ENCODE measurements at places on chromosomes 4 and X.

GRCh38 chrX:130426531-130426930 is 24.7 kb downstream of the RBMX2 start:
- DNase-seq = no peak

DNA sequence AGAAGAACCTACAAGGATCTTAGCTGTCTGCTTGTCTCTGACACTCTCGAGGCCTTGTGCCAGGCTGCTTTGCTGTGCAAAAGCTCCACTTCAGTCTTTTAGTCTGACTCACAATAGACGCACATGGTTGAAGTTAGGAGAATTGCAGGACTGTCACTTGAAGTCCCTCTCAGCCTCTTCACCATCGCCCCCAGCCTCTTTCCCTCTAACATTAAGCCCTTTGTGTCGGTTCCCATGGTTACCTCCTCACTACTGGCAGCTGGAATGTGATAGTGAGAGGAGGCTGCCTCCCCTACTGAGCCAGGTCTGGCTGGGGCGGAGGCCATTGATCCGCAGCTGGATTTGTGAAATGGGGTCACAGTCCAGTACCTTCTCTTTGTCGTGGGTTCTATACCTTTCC is 201.8 kb downstream of the SOWAHB start:
- DNase-seq = no peak

DNA sequence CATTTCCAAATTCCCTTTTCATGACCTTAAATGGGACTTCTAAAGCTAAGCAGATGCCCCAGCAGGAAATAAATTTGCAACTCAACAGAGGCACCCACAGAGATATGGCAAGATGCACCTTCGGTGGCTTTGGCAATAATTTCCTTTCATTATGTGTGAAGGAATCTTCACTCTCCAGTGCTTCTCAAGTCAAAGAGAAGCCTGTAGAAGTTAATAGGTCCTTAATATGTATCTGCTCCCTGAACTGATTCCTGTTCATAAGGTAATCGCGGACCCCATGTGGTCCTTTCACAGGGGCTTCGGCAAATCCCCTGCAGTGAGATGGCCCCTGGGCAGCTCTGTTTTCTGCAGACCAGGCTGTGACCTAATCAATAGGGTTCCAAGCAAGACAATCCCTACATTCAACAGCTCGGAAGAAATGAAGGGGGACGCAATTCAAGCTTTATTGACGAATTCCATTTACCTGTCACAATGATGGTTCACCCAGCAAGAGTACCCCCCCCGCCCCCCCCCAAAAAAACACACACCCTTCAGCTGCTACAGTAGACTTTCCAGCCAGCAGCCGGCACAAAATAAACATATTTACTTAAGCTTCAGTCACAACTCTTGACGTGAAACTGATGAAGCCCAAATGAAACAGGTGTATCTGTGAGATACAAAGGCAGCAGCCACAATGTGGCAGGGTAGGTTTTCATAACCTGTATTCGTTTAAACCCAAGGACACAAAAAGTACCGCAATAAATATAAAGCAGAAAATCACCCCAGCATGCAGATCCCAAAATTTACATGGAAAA is 35.3 kb downstream of the FAT1 start:
- no peak for DNase-seq

GRCh38 chrX:12771445-12772069 is 19.7 kb upstream of the PRPS2 start:
- peak; percentile 67 for DNase-seq

DNA sequence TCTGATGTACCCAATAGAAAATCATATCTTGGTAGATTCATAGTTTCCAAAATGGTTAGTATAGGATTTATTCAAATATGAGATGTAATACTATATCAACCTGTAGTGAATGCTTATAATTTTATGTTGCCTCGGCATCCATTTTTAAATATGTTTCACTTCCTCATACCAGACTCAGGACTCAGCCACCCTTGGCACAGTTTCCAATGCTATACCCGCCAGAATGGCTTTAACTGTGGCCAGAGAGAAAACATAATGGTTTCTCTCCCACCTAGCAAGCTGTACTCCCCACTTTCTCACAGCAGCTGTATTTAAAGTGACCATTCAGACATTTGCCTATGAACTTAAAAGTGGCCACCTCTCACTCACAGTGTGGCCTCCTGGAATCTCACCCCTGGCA is 466.6 kb upstream of the PABPC4L start:
- no peak for DNase-seq

GRCh38 chr4:80434238-80434637 is 98.7 kb downstream of the CFAP299 start:
- DNase-seq = no peak

DNA sequence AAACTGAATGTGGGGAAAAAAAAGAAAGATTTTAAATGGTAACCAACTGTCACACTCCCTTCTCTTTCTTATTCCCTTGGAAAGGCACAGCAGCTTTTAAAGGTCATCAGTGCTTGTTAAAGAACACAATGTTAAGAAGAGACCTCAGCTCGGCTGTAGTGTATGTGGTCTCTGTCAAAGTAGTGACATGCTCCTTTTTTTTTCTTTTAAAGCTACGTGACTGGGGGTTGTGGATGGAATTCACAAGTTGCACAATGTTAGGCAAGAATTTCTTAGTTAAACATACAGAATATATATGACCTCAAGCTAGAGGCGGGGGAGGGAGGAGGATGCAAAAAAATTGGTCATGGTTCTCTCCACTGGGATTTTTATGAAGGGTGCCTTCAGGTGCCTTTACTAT is 45.6 kb downstream of the OCRL start:
- DNase-seq = no peak

GRCh38 chr4:182809417-182810102 is 107.6 kb downstream of the DCTD start:
- peak; percentile 34 for DNase-seq

- DNase-seq = no peak
Measured at GRCh38 chr4:169377367-169377766, 106.6 kb upstream of the SH3RF1 start.

GRCh38 chrX:39563178-39563577 is 534.6 kb downstream of the BCOR start:
- no peak for DNase-seq

DNA sequence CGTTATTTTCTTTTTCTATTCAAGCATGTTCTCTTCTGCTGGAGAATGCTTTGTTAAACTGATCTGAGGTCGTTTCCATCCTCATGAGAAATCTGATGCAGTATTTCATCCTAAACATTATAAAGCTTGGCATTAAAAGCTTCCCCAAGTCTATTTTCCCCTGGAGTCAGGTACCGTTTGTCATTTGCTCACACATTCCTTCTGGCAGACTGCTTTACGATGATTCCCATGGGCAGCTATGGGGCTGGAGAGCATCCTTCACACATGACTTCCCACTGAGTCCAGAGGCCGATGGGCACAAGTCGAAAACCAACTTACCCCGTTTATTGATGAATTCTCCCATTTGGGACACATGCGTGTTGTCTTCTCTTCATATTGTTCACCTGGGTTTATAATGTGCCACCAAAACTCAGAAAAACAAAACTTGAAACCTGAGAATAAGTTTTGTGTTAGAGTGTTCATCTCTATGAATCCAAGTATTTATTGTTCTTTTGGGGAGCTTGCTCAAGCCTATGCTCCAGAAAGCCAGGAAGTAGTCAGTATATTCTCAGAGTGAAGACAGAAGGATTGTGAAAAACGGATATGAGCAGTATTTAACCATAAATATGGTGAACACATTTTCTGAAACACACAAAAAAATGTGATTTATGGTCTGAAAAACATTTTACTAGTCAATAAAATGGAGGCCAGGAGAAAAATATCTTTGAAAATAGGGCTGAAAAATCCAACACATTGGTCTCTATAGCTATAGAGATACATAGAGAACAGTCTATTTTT is 298.8 kb upstream of the NOCT start:
- no peak for DNase-seq

GRCh38 chr4:109989618-109990017 is 76.9 kb downstream of the EGF start:
- no peak for DNase-seq

DNA sequence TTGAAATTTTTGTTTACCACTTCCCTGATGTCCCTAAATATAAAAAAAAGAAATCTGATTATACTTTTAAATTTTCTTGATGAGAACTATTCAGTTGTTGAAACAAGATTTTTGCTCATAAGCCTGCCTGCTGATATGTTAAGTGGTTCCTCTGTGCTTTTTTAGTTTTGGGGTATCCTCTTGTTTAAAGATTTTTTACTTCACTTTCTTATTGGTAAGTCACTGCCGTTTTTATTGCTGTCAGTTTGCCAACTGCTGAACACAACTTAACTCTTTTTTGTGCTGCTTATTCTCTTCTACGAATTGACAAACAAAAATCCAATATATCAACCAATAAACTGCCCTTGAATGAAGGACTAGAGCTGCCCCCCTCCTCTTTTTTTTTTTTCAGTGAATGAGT is 39.5 kb downstream of the GUCY1A1 start:
- no peak for DNase-seq

DNA sequence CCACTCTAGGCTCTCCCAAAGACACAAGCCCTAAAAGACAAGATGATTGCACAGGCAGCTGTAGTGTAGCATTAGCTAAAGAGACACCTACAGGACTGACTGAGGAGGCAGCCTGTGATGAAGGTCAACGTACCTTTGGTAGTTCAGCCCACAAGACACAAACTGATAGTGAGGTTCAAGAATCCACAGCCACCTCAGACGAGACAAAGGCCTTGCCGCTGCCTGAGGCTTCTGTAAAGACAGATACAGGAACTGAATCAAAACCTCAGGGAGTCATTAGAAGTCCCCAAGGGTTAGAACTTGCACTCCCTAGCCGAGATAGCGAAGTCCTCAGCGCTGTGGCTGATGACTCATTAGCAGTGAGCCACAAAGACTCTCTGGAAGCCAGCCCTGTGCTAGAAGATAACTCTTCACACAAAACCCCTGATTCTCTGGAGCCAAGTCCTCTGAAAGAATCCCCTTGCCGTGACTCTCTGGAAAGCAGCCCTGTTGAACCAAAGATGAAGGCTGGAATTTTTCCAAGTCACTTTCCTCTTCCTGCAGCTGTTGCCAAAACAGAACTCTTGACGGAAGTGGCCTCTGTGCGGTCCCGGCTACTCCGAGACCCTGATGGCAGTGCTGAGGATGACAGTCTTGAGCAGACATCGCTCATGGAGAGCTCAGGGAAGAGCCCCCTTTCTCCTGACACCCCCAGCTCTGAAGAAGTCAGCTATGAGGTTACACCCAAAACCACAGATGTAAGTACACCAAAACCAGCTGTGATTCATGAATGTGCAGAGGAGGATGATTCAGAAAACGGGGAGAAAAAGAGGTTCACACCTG is 306.3 kb downstream of the ANK2 start:
- peak; percentile 43 for DNase-seq

DNA sequence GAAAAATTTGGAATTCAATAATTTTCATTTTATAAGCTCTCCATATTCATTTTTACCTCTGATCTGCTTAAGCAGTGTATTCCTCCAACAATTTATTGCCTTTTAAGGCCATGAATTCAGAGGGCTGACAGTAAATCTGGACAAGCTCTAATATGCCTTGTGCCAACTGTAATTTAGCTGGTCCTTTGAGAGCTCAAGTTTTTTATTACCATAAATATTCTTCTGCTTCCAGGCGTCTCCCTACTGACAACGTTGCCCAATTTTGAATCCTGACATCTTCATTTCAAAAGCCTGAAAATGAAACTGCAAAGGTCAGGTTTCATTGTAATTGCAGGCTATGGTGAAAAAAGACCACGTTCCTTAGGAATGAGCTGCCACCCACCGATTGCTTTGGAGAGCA is 95.8 kb upstream of the GEMIN8 start:
- DNase-seq = no peak

- no peak for DNase-seq
Measured at GRCh38 chr4:95835672-95836071, 4.2 kb upstream of the PDHA2 start.

GRCh38 chrX:132714913-132715312 is 226.1 kb upstream of the MBNL3 start:
- DNase-seq = no peak

DNA sequence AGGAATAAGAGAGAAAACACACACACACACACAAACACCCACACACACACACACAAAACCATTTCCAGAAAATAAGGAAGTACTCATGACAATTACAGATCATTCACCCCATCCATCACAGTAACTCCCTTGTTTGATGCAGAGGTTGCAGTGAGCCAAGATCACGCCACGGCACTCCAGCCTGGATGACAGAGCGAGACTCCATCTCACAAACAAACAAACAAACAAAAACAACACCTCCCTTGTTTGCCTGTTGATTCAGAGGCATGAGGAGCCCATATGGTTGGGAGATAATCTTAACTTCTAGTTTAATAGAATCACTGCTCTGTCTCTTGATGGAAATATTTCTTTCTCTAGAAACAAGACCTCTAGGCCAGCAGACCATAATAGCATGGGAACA is 2043.5 kb upstream of the AGA start:
- no peak for DNase-seq

DNA sequence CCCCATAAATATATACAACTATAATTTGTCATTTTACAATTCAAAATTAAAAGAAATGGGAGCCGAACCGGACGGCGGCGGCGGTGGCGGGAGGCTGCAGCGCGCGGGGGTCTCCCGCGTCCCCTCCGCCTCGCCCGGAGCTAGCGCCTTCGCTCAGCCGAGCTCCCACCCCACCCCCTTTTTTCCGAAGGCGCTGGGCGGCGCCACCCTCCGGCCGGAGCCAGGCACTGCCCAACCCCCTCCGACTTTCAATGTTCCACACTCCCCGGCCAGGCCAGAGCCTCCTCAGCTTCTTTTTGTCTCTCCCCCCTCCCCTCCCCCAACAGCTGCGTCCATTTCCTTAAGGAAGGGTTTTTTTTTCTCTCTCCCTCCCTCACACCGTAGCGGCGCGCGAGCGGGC is 214.1 kb upstream of the GEMIN8 start:
- no peak for DNase-seq

DNA sequence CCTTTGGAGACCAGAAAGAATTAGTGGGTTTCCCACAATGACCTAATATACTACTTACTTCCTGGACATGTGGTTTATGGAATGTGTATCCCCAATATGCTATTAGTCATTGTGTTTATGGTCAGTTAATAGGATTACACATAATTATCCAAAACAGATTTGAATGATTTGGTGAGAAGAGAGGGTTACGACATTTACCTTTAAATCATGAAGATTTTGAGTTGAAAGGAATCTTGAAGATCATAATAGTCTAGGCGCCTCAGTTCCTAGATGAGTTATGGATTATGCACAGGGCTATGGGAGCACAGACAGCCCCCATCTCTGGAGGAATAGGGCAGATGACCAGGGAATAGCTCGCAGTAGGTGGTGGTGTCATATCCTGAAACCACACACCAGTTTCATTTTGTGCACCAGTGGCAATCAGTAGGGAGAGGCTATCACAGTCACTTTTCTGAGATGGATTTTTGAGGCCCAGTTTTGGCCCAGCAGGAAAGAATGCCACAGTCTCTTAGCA is 61.3 kb downstream of the SEPTIN11 start:
- no peak for DNase-seq

- DNase-seq = no peak
Measured at GRCh38 chr4:19317377-19317776, 934.3 kb upstream of the SLIT2 start.

DNA sequence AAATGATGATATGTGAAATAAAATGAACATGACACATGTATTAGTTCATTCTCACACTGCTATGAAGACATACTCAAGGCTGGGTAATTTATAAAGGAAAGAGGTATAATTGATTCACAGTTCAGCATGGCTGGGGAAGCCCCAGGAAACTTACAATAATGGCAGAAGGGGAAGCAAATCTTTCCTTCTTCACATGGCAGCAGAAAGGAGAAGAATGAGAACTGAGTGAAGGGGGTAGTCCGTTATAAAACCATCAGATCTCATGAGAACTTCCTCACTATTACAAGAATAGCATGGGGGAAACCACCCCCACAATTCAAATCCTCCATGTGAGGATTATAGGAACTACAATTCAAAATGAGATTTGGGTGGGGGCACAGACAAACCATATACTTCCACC is 243.9 kb upstream of the GYPA start:
- DNase-seq = no peak

- DNase-seq = no peak
Measured at GRCh38 chr4:118964891-118965411, 76.3 kb downstream of the SYNPO2 start.

Measured in CD4-positive, alpha-beta T cell treated with Interleukin-1 beta for 1 hour (primary cell).